Stimulated activated CD4-positive, alpha-beta T cell treated with anti-CD3 and anti-CD28 coated beads, Interleukin-12 subunit alpha, Interleukin-12 subunit beta, amount 100 ng/mL, for 24 hours (primary cell): ENCODE measurements at places on chromosomes 4 and X.

DNA sequence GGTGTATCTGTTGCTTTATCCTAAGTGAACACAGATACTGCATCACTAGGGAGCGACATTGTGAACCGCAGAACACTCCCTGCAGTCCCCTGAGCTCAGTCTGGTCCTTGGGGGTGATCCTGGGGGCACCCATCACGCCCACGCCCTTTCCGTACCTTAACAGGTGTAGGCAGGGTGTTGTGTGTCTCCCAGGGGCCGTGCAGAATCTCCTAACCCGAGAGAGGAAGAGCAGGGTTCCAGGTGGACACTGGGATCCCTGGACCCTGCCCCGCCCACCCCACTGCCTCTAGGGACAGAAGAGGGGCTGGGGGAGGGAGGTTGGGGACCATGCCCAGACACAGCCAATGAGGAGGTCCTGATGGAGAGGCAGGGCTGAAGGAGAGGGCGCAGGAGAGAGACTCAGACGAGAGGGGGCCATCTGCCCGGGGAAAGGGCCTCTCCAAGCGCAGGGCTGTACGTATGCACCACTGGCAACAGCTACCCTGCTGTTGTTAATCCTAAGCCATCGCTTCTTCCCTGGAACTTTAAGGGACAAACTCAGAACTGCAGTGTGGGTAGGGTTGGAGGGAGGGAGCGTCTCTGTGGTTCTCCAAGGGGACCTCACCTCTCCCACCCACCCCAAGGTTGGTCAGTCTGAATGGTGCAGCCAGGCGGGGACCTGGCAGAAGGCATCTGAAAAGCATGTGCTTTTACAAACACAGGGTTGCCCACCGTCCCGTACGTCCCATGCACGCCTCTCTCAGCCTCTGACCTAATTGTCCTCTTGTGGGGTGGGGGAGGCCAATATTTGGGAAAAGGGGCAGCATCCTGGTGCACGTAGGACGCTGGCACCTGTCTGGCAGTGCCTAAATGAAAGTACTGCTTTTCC, 2.5 kb downstream of the P2RY8 start:
- peak; percentile 26 for DNase-seq

DNA sequence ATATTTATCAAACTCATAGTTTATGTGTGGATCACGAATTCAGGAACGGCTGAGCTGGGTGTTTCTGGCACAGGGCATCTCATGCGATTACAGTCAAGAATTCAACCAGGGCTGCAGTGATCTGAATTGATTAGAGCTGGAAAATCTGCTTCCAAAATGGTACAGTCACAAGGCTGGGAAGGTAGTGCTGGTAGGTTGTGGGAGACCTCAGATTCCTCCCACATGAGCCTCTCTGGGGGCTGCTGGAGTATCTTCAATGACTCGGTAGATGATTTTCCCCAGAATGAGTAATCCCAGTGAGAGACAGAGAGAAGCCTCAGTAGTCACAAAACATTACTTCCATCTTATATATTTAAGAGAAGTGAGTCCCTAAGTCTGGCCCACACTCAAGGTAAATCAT, 36.2 kb upstream of the PRDX4 start:
- no peak for DNase-seq

- DNase-seq: no peak
Observed at GRCh38 chrX:18354369-18355223, at the start of gene SCML2. Gene SCML2, minus strand, starts transcription at chrX:18354688. Its CDS starts 20,617 bp downstream, at chrX:18334071.

DNA sequence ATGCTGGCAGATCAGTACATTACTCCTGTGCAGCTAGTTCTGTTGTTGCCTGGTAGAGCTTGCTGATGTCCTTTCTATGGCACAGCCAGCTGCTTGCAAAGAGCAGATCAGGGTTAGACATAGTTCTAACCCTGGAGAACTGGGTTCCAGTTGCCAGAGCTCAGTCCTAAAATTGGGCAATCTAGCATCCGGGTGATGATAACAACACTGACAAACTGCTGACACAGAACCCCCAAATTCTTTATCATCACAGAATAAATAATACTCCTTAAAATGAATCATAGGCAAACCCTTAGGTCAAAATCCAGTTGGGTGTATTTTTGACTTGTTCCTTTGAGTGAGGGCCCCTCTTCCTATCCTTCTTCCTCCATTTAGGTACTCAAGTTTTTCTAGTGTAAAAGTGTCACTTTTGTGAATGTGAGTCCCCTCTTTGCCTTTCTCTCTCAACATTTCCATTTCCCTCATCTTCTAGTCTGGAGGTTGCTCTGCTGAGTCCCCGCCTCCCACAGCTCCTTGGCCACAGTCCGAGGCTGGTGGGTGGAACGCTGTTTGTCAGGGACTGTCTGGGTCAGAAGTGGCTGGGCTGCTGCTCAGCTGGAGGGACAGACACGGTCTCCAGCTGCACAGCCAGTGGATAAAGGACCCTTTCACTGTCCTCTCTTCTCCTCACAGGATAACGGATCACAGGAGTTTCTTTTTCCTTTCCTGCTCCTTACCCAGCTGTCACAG, 93.6 kb upstream of the RASGEF1B start:
- no peak for DNase-seq

DNA sequence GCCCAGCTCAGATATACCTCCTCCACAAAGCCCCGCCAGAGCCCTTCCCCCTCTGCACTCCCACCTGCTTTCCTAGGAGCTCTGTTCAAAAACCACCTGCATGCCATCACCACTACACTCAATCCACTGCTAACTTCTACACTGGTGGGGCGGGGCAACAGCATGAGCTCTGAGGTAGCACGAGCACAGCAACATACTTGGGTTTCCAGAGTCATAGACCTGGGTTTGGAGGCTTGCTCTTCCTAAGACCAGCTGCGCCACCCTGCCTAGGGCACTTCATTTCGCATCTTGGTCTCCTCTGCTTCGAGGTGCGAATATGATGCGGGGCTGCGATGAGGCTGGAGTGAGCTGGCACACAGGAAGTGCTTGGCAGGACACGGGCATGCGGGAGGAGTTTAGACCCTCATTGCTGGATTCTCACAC, 3.6 kb downstream of the SASH3 start:
- no peak for DNase-seq

- no peak for DNase-seq
Observed at GRCh38 chr4:83862471-83862870, 326.6 kb downstream of the GPAT3 start.

GRCh38 chr4:30718641-30719453, 1.3 kb upstream of the PCDH7 start:
- DNase-seq: no peak

DNA sequence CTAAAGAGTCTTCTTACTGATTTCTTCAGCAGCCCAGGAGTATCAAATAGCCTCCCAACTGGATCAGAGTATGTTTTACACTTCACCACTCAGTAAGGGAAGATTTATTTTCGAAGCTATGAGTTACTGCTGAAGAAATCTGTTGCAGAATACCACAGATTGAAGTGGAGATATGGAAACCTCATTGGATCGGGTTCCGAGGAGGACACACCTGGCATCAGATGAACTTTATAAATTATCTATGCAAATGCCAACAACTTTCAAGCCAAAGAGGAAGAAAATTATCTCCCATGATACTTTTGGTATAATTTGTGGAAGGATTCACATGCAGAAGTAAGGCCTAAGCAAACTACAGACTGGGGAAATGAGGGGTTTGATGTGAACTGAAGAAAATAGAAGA, 515.9 kb upstream of the NDST4 start:
- no peak for DNase-seq

DNA sequence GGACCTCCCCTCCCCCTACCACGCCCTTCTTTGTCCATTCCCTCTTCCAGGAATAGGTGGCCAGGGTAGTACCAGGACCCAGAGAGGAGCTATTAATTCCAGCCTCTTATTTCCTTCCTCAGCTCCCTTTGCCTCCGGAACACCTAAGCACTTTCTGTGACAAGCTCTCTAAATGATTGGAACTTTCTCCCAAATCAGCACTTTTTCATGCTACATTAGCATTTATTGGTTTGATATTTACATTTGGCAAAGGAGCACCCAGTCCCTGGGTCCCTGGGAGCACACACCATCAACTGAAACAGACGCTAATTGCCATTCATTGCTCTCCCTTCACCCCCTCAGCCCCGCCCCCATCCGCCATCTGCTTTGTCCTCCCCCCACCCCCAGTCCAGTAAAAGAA, 182.0 kb upstream of the BCOR start:
- no peak for DNase-seq

GRCh38 chrX:129785160-129785947, 5.6 kb downstream of the SASH3 start:
- DNase-seq: no peak

DNA sequence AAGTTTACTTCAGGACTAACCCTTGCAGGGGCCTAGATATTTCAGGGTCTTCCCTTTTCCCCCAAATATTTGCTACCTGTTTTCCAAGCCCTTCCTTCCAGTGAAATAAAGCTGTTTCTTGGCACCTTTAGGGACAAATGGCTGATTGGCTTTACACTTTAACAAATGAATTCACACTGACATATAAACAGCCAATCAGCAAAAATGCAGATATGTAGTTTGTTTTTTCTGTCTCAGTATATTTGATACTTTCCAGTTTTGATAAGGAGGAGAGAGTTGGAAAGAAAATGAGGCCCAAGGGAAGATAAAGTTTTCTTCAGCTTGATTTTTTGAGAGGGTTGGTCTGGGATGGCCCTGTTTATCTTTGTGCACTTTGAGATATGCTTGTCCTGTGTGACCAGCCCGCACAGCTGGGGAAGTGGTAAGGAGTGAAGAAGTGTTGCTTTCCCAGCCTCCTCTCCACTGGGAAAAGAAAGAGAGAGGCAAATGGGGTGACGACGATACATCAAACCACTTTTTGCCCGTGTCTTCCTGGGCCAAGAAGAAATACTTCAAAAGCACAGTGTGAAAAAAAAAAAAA, 67.5 kb downstream of the MGST2 start:
- DNase-seq: no peak

GRCh38 chrX:12052109-12052508, 86.2 kb upstream of the FRMPD4 start:
- DNase-seq: no peak

- no peak for DNase-seq
Observed at GRCh38 chr4:14792702-14793227, 209.5 kb upstream of the CPEB2 start.

DNA sequence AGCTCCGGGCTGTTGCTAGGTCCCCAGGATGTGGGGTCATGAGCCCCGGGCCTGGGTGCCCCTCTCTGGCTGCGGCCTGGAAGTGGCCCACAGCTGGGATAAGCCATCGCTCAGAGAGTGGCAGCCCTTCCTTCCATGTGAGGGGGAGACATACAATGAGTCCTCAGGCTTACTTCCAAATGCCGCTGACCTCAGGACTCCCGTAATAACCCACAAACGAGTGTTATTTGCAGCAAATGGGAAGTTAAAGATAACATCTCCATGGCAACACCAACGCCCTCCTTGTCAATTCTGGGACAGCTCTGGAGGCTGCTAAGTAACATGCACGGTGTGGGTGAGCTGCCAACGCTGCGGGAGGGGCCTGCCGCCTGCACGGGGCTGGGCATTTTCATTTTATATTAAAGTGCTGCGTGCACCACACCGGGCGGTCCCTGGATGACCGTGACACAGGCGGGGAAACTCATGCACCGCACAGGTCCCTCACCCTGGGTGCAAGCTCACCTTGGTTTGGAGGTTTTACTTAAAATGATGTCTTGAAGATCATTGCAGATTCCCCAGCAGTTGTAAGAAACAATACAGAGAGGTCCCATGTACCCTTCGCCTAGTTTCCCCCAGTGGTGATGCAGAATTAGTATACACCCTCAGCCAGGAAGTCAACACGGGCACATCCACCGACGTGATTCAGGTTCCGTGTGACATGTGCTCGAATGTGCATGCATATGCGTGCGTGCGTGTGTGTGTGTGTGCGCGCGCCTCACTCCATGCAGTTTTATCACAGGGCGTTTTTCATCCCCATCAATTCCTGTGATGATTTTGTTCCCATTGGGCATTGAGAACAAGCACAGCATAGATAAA, 79.4 kb downstream of the ABLIM2 start:
- no peak for DNase-seq
